ENCODE measurements at places on chromosomes 16 and 17.

GRCh38 chr17:50487213-50488096 is 8.8 kb downstream of the RSAD1 start:
- DNase-seq: no peak

DNA sequence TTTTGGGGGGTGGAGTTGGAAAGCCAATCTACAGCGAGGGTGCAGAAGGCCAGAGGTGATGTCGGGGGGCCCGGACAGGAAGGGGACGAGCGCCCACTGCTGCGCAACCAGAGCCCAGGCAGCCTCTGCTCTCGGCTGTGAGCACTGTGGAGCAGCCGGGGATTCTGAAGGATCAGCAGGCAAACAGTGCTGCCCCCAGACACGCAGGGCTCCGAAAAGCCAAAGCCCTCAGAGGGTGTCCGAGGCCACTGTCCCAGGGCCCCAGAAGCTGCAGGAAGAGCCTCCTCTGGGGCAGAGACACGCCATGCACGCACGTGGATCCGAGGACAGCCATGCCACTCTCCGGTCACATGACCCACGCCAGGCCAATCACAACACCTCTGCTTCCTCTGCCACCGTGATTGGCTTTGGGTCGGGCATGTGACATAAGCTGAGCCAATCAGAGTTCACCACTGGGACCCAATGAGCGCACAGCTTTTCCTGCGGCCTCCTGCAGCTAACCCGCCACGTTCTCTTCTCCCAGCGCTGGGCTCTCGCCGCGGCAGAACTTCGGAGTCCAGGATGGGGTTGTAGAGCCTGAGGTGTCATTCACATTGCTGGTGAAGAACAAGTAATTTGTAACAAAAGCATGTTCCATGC is 40.7 kb downstream of the ACTG1 start:
- no peak for DNase-seq

DNA sequence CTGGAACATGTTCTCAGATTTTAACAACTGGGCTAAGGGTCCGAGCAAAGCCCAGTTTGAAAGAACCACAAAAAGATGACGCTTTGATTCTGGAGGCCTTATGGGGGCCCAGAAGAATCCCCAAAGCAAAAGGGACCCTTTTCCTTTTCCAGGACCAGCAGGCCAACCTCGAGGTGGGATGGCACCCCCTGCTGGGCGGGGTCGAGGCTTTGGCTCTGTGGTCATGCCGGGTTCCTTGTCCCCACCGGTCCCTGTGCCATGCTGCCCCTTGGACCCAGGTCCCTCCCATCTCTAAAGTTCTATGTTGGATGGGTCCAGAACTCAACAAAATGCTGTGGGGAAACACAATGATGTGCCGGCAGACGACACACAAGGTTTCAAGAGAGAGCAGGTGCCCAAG is 30.9 kb downstream of the TMEM204 start:
- no peak for DNase-seq

DNA sequence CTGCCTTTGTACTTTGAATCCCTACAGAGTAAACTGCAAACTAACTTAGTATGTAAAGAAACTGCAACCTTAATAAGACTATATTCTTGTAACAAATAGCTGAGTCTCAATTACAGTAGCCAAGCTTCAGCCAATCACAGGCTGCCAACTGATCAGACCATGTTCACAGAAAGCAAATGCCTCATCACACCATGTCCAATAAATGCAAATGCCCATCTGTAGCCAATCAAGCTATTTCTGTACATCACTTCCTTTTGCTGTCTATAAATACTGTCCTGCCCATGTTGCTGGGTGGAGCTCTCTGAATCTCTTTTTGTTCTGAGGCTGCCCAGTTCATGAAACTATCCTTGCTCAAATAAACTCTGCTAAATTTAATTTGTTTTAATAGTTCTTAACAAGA is 531.7 kb upstream of the TOM1L1 start:
- no peak for DNase-seq

DNA sequence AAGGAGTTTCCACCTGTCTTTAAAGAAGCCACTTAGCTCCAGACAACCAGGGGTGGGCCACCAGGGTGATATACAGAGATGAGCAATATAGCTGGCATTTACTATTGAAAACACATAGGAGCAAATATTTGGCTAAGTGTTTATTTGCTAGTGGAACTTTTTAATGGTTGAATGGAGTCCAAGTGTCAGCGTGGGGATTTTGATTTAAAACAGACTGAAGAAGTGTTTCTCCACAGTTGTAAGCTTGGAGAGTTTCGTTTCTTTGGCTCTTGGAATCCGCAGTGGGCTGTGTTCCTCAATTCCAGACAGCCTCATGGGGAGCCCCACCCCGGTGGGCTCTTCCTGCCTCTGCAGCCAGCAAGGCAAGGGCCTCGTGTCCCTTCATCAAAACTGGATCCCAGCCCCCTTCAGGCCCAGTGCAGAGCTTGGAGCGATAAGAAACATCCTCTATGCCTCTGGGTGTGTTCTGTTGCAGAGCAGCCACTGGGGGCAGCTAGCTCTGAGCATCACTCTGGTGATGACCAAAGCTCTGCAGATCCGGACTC is 36.1 kb downstream of the NOG start:
- DNase-seq: no peak

GRCh38 chr17:77706938-77707337 is 251.6 kb upstream of the TNRC6C start:
- DNase-seq: no peak

DNA sequence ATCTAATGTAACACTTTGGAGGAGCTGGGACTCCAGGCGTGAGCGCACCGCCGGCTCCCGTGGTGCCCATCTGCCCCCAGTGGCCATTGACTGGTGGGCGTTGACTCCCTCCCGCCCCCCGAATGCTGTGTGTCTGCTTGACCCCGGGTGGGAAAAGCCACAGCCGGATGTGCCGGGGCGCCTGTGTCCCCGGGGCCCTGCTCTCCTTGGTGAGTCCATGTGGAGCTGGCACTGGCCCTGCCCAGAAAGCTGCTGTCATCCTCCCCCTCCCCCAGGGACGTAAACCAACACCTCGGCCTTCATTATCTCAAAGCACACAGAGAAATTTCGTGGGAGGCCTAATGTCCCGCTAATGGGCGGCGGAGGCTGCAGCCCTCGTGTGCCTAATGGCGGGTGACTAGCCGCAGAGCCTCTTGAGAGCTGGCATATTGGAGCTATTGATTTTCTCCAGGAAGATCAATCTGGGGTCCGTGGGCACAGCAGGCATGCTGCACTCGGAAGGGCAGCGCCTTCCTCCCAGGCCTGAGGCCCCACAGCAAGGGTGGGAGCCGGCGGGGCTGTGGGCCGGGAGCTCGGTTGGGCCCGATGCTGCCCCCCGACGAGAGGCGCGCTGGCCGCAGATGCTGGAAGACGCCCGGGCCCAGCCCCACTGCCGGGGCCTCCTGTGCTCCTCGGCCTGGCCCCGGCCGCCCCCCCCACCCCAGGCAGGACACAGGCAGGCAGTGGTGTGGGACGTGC is 4.0 kb upstream of the PERCC1 start:
- DNase-seq: no peak

Data from activated CD8-positive, alpha-beta memory T cell treated with anti-CD3 and anti-CD28 coated beads for 4 hours (primary cell).